Brain microvascular endothelial cell (primary cell): ENCODE measurements at places on chromosomes 5 and 9.

- no peak for DNase-seq
Measured at GRCh38 chr5:146068977-146069779, 36.2 kb downstream of the PLAC8L1 start.

DNA sequence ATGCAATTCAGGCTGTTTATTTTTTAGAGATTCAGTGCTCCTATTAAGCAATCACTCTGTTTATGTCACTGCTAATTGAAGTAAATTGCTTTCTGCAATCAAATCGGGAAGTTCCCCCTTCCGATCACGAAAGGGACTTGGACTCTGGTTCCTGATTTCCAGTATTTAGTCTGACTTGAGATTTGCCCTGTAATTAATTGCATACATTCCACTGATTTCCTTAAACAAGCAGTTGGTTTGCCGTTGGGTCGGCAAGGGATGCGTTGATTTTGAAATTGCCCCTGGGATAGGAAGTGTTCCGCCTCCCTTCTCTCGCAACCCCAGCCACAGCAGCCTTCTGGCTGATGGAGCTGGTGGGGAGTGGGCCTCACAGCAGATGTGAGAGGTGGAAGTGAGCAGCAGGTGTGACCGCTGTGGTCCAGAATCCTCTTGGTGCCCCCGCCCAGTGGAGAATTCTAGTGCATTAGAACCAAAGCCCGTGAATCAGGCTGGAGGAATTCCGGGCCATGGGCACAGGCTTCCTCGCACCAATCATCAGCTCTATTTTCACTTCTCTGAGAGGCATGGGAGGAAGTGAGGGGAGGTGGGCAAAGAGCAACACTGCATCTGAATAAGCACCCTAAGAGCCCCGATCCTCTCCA is 102.5 kb downstream of the SPRY4 start:
- no peak for DNase-seq

GRCh38 chr9:14249527-14249926 is 64.4 kb downstream of the NFIB start:
- DNase-seq = no peak

- DNase-seq = no peak
Measured at GRCh38 chr9:122128007-122128968, 31.3 kb downstream of the NDUFA8 start.

DNA sequence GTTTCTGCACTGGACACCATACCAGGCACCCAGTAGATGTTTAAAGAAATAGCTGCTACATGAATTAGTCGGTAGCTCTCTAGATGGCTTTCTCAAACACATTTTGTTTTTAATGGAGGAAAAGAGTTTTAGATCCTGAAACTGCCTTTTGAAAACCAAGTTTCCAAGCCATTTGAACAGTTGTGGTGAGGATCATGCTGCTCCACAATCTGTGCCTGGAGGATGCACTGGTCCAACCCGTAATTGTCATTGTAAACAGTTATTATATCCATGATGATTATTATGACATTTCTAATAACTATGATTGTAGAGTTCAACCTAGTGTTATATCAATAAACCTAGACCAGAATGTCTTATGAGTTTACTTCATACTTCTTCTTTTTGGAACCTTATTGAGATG is 35.9 kb upstream of the ZFAND5 start:
- DNase-seq = no peak

- DNase-seq = no peak
Measured at GRCh38 chr9:106941916-106942315, 79.0 kb downstream of the ZNF462 start.

GRCh38 chr5:61771062-61771461 is 439.0 kb downstream of the ZSWIM6 start:
- no peak for DNase-seq

GRCh38 chr5:98700730-98701129 is 72.7 kb upstream of the RGMB start:
- DNase-seq = peak; percentile 20

GRCh38 chr9:112369817-112370216 is 10.1 kb upstream of the HSDL2 start:
- DNase-seq = no peak

GRCh38 chr5:167001246-167001645 is 1290.2 kb upstream of the WWC1 start:
- DNase-seq = no peak

DNA sequence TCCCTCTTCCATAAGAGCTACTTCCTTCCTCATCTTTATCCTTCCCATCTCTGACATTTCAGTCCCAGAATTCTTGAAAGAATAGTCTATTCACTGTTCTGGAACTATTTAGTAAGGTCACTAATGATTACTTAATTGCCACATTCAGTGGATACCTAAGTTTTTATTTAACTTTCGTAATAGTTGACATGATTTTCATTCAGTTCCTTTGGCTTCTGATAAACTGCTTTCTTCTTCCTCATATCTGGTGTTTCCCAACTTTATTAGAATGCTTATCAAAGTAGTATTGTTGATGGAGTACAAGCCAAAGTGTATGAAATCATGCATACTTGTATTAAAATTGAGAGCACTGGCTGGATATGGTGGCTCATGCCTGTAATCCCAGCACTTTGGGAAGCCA is 10.8 kb downstream of the UBE2D2 start:
- no peak for DNase-seq

GRCh38 chr9:114515528-114515927 is 10.3 kb upstream of the WHRN start:
- no peak for DNase-seq

- peak; percentile 54 for DNase-seq
Measured at GRCh38 chr5:95900383-95900958, 61.2 kb downstream of the ELL2 start.

- peak; percentile 16 for DNase-seq
Measured at GRCh38 chr9:80144406-80144805, 572.6 kb downstream of the TLE4 start.

DNA sequence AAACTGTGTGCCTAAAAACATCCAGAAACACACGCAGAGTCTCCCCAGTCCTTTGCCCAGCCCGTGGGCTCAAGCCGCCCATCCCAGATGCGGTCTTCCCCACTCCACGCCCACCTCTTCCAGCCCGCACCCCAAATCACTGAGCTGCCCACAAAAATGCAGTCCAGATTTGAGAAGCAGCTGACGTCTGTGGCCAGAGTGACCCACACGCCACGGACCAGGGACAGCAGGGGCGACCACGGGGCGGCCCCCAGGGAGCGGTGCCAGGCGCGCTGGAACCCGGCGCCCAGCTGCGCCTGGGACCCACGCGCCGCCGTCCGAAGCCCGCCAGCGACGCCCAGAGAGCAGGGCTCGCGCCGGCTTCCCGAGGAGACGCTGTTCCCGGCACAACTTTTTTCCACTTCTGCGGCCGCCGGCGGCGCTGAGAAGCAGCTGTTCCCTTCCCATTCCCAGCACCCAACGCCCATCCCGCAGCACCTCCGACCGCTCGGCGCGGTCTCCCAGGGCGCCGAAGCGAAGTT is 674 bp downstream of the LHFPL2 start:
- DNase-seq = peak; percentile 55

- DNase-seq = no peak
Measured at GRCh38 chr9:93303806-93304573, 120.1 kb downstream of the WNK2 start.

- peak; percentile 22 for DNase-seq
Measured at GRCh38 chr5:126139773-126140172, 283.4 kb upstream of the GRAMD2B start.

DNA sequence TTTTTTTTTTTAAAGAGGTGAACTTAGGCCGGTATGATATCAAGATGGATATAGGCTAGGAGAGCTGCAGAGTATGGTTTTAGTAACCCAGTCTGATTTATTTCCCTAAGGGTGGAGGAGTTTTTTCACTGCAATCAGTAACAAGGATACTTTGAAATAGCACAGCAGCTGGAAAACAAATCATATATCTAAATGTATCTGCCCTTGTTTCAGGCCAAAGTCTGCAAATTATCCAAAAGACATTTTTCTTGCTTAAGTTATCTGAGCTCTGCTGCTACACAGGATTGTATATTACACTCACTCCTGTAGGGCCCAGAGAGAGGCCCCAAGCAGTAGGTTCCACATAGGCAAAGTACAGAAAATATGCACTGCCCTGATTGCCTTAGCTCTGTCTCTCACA is 222.4 kb downstream of the NTRK2 start:
- DNase-seq = no peak

- peak; percentile 73 for DNase-seq
Measured at GRCh38 chr9:111961575-111961974, 65.0 kb downstream of the UGCG start.

DNA sequence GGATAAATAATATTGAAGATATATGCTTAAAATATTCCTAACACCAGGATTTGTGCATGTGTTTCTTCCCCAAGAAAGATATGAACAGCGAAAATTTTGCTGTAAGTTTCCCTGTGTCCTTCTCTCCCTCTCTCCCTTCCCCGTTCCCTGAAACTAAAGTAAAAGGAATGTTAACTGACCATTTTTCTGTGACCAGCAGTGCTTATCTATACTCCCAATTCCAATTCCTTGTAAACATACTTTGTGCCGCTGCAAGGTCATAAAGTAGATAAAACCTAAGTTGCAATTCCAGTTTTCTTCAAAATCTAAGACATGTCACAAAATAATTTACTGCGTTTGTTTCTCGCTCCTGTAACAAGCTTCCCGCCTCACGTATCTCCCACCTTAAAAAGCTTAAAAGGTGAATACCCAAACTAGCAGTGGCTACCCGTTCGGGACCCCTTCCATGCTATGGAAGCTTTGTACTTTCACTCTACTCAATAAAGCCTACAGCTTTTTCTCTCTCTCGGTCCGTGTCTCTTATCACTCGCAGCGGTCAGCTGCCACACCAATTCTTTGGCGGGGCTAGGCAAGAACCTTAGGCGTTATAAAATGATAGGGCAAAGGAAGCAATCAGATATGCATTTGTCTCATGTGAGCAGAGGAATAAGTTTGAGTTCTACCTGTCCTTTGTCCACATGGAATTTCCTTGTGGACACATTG is 1798.0 kb downstream of the EFNA5 start:
- no peak for DNase-seq

DNA sequence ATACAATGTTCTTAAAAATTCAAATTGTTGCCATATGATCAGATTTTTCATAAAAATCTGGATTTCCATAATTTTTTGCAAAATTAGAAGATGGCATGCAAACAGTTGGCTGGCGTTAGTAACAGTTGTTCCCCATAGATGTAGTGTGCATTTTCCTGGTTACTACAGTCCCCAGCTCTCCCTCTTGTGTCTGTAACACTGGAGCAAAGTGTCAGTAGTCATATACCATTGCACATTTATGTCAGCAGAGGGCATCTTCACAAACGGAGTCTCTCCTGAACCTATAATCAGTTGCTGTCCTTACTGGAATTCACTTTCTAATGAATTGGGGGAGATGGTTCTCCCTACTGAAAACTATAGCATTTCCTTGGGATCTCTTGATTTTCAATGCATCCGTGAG is 44.7 kb upstream of the DMAC1 start:
- no peak for DNase-seq

DNA sequence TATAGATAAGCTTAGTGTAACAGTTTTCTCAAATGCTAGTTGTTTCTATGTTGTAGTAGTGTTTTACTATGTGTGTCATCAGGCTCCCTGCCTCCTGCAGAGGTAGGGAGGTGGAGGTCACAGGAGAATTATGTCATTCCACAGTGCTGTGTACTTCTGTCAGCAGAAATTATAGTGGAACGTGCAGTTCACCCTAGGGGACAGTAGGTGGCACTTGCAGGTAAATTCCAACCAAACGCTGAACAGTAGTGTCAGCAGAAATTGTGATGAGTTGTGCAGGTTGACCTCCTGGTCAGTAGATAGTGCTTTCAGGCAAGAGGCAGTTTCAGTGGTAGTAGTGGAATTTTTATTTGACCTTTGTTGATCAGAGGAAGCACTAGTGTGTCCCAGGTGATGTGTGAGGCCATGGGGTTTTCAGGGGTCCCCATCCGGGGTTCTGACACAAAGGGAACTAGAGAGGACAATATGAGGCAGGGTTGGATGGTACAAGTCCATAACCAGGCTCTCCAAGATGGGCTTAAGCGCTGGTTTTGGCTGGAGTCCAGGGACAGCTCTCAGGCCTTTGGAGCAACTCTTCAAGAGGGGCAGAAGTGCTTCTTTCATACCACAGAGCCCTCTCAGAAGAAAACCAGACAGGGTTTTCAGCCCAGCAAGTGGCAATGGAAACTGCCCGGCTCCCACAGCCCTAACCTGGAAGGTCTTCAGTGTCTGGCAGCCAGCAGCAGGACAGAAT is 402.9 kb downstream of the CYLC2 start:
- peak; percentile 76 for DNase-seq

DNA sequence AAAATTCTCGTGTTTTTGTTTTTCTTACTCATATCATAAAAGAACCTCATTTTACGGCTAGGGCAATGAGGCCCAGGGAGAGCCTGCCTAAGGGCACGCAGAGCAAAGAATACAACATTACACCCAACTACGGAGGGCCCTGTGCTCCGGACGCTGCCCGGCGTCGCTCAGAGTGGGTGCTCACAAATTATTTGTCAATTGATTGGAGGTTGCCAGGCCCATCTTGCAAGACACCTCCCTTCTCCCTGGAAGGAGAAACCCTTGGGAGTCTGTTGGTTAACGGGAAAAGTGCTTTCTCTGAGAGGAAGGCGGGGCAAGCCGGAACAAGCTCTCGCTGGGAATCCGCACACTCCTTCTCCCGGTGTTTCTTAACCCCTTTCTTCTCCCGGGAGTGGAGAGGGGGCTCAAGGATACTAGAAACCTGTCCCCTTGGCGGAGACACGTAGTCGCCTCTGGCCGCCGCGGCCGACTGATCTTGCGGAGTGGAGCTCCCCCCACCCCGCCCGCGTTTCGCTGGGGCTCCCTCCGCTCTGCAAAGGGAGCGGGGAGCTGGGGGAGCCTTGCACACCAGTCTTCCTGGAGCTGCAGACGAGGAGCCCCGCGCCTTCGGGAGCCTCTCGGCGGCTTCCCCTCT is 599.3 kb upstream of the SGCD start:
- DNase-seq = no peak

DNA sequence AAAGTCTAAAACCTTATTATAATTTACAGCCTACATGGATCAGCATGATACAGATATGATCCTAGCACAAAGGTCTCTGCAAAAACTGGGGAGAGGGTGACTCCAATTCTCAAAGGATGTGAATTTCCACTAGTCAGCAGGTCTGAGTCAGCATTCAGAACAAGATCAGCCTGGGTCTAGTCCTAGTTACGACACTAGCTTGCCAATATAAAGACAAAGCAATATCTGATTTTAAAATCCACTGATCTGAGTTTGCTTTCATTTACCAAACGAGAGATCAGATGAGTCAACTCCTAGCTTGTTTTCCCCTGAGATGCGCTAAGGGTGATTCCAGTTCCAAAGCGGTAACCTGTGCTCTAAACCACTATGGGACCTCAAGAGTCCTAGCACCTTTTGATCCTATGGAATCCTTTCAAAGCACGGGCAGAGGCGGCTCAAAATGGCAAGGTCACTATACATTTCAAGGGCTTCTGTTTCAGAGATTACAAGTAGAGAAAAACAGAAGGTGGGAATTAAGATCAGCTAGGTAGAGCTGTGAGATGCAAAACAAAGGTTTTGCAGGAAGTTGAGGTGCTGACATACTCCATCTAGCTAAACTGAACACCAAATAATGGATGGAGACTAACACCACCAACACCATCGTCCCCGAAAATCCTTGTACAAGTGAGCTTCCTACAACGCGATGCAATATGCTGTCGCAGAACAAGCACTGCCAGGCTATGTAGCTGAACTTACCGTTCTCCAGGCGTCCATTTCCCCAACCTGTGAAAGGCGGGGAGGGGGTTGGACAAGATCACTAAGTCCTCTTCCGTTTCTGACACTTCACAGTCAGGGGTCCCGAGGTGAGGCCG is 906 bp downstream of the SLC25A51 start:
- DNase-seq = peak; percentile 50
